Activated T-cell treated with anti-CD3 and anti-CD28 coated beads, Interleukin-2, amount 50 U/mL, for 72 hours (primary cell): ENCODE measurements at places on chromosomes 16 and 17. TPM values are rescaled to one million over a fixed set of nuclear protein-coding genes. Genes with fewer than 3 reads are reported as not detected.

GRCh38 chr16:54591816-54592246 is 305.2 kb upstream of the IRX3 start:
- H3K4me1 ChIP-seq: no peaks in the 10 kb centered on the region
- H3K27ac ChIP-seq: no peak overlapping the region
- peaks cover 26% of the 10 kb centered on the region for H3K27me3 ChIP-seq

DNA sequence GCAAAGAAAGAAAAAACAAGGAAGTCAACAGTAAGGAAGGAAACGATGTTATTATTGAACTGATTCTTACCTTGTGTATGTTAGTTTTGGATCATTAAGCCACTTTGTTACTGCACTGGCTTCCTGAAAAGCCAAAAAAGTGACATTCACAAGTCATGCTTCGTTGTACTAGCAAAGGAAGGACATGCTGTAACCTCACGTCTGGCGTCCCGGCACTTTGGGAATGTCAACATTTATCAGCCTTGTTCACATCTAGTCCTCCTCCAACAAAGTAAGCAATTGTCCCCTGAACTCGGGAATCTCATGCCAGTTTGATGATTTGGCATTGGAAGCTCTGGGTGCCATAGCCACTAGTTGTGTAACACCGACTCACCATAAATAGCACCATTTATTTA is 731 bp upstream of the MKS1 start:
- no peak for DNase-seq
- H3K27ac ChIP-seq: peak overlapping the region; percentile 95
- no peaks in the 10 kb centered on the region for H3K36me3 ChIP-seq
- H3K27me3 ChIP-seq: no peaks in the 10 kb centered on the region
- peak overlapping the region; percentile 92 for H3K4me3 ChIP-seq
- H3K4me1 ChIP-seq: peaks cover 35% of the 10 kb centered on the region

- peak overlapping the region; percentile 83 for H3K27ac ChIP-seq
- peak overlapping the region; percentile 71 for H3K4me3 ChIP-seq
- peaks cover 4% of the 10 kb centered on the region for H3K36me3 ChIP-seq
- H3K27me3 ChIP-seq: no peaks in the 10 kb centered on the region
- peaks cover 58% of the 10 kb centered on the region for H3K4me1 ChIP-seq
These were observed 26.3 kb downstream of the SMURF2 start for GRCh38 chr17:64635647-64636305.

GRCh38 chr16:12330946-12331345 is 354.4 kb downstream of the SNX29 start:
- H3K4me3 ChIP-seq: no peak overlapping the region
- DNase-seq: no peak
- no peaks in the 10 kb centered on the region for H3K36me3 ChIP-seq
- H3K4me1 ChIP-seq: no peaks in the 10 kb centered on the region
- H3K27ac ChIP-seq: no peak overlapping the region
- no peaks in the 10 kb centered on the region for H3K27me3 ChIP-seq

- H3K4me3 ChIP-seq: peak overlapping the region; percentile 87
- H3K27ac ChIP-seq: peak overlapping the region; percentile 90
- peaks cover 93% of the 10 kb centered on the region for H3K4me1 ChIP-seq
- peak; percentile 95 for DNase-seq
- H3K36me3 ChIP-seq: peaks cover 9% of the 10 kb centered on the region
These were observed 7.3 kb downstream of the FMNL1 start for GRCh38 chr17:45228763-45229539.

GRCh38 chr16:30119428-30119827 is 3.6 kb downstream of the MAPK3 start:
- H3K4me1 ChIP-seq: peaks cover 36% of the 10 kb centered on the region

Gene ADAD2
- 0.43 TPM for total RNA-seq

Gene MEIOB
- 0.94 TPM for total RNA-seq
